Endothelial cell (in vitro differentiated cells): ENCODE measurements at places on chromosomes 1 and 21. TPM values are rescaled to one million over a fixed set of nuclear protein-coding genes. Genes with fewer than 3 reads are reported as not detected.

The OSCP1 gene
- total RNA-seq = 5.1 TPM

The SETDB1 gene
- total RNA-seq = 50.6 TPM

The CD2 gene
- not detected for total RNA-seq

The HENMT1 gene
- 10.5 TPM for total RNA-seq

The AADACL4 gene
- total RNA-seq = not detected

The SMPDL3B gene
- 3.3 TPM for total RNA-seq

The CLCA2 gene
- total RNA-seq = not detected

The SPRR2E gene
- total RNA-seq = not detected

DNA sequence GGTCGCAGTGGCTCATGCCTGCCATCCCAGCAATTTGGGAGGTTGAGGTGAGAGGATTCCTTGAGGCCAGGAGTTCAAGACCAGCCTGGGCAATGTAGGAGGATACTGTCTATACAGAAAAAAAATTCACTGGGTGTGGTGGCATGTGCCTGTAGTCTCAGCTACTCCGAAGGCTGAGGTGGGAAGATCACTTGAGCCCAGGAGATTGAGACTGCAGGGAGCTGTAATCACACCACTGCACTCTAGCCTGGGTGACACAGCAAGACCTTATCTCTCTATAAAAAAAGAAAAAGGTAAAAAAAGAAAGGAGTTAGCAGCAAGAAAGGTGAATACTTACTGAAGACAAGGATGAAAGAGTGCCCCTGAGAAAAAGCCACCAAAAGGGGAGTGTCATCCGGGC is 23.7 kb upstream of the BCL10 start:
- DNase-seq = no peak
- H3K27me3 ChIP-seq = no peaks in the 10 kb centered on the region
- H3K4me3 ChIP-seq = no peak overlapping the region
- H3K27ac ChIP-seq = no peak overlapping the region
- H3K4me1 ChIP-seq = peaks cover 21% of the 10 kb centered on the region

DNA sequence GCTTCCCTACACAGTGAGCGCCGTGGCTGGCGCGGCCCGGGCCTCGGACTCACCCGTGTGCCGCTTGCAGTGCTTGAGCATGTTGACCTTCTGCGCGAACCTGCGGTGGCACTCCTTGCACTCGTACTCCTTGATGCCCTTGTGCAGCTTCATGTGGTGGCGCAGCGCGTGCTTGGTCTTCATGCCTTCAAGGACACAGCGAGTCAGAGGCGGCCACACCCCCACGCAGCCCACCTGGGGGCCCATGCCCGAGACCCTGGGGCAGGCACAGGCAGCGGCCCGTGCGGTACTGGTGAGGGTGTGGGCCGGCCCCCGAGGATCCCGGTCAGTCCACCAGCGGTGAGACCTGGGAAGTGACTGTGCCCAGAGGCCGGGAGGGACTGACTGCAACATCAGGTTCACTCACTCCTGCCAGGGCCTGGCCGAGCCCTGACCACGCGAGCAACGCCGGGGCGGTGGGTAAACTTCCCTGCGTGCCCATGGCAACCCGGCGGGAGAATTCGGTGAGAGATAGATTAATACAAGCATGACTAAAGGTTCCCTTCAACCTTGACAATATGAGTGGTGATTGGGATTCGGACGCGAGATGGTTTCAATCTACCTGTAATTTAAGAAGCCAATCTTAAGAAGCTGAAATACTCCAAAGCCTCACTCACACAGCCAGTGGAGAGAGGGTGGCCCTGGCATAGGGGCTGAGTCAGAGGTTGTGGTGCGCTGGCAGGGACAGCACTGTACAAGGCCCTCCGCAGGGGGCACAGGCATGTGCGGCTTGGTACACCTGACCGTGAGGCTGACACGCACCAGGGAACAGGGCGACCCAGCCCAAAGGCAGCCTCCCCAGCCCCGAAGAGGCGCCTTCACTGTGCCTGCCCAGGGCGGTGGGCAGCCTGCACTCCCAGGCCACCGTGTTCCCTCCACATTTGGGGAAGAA is 49.1 kb upstream of the RIPK4 start:
- no peak overlapping the region for H3K4me3 ChIP-seq
- H3K36me3 ChIP-seq = peaks cover 7% of the 10 kb centered on the region
- no peak for DNase-seq
- no peak overlapping the region for H3K27ac ChIP-seq

GRCh38 chr1:204465546-204466415 is 28.8 kb downstream of the PIK3C2B start:
- no peak for DNase-seq
- H3K36me3 ChIP-seq = peaks cover 77% of the 10 kb centered on the region
- H3K27ac ChIP-seq = peak overlapping the region; percentile 64
- H3K27me3 ChIP-seq = peaks cover 20% of the 10 kb centered on the region

GRCh38 chr1:37482796-37483744 is 8.7 kb downstream of the ZC3H12A start:
- H3K4me1 ChIP-seq = peaks cover 12% of the 10 kb centered on the region
- H3K36me3 ChIP-seq = peaks cover 18% of the 10 kb centered on the region
- peak overlapping the region; percentile 59 for H3K4me3 ChIP-seq
- H3K27me3 ChIP-seq = peaks cover 1% of the 10 kb centered on the region
- DNase-seq = no peak

- H3K4me3 ChIP-seq = no peak overlapping the region
- no peaks in the 10 kb centered on the region for H3K4me1 ChIP-seq
- H3K27me3 ChIP-seq = no peaks in the 10 kb centered on the region
- no peaks in the 10 kb centered on the region for H3K36me3 ChIP-seq
- no peak for DNase-seq
These were observed 44.2 kb upstream of the PLD5 start for GRCh38 chr1:242568666-242569065.

DNA sequence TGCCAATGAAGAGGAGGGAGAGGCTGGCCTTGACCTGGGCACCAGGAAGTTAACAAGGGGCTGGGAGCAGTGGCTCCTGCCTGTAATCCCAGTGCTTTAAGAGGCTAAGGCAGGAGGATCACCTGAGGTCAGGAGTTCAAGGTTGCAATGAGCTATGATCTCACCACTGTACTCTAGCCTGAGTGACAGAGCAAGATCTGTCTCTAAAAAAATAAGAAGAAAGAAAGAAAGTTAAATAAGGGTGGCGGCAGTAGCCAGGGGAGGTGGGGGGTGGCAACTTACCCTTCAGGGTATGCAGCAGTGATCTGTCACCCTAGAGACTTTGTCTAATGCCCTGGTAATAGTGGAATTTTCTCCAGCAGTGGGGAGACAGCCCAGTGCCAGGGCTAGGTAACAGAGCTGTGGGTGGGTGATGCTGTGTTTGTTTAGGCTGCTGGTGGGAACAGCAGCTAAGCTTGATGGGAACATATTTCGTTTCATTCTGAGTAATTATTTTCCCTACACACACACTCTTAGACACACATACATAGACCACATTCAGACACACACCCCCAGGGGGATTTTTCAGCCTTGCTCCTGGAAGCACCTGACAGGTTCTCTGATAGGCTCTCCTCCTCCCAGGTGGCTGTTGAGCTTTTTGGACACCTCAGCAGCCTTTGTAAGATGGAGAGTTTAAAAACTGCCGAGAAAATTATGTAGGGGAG is 11.3 kb upstream of the SYT6 start:
- no peak overlapping the region for H3K4me3 ChIP-seq
- DNase-seq = no peak
- H3K4me1 ChIP-seq = no peaks in the 10 kb centered on the region
- H3K36me3 ChIP-seq = no peaks in the 10 kb centered on the region

DNA sequence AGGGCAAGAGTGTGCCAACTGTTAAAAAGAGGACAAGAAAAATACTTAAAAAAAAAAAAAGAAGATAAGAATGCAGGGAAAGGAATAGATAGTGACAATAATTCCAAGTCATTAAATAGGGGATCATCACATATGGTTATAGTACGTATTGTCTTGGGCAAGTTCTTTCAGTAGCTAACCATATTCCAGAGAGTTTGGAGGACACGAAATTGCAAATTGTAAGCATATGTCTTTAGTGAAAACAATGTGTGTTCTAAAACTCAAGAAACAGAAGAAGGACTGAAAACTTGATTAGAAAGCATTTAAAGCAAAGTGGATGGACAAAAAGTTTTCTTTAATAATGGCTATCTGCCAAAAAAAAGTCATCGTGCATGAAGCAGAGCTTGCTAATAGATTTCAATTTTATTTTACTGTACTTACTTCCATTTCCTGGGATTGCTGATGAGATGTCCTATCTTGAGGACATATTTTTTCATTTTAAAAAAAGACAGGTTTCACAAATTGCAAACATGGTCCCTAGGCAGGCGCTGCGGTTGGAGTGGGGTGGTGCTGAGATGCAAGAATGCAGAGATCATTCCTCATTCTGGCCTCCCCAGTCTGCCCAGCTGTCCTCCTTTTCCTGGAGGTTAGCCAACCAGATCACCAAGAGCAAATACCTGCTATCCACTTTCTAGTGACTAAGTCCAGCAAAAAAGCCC is 11.9 kb downstream of the TSPAN2 start:
- no peaks in the 10 kb centered on the region for H3K36me3 ChIP-seq
- DNase-seq = no peak
- H3K4me1 ChIP-seq = peaks cover under 1% of the 10 kb centered on the region
- H3K27ac ChIP-seq = no peak overlapping the region

DNA sequence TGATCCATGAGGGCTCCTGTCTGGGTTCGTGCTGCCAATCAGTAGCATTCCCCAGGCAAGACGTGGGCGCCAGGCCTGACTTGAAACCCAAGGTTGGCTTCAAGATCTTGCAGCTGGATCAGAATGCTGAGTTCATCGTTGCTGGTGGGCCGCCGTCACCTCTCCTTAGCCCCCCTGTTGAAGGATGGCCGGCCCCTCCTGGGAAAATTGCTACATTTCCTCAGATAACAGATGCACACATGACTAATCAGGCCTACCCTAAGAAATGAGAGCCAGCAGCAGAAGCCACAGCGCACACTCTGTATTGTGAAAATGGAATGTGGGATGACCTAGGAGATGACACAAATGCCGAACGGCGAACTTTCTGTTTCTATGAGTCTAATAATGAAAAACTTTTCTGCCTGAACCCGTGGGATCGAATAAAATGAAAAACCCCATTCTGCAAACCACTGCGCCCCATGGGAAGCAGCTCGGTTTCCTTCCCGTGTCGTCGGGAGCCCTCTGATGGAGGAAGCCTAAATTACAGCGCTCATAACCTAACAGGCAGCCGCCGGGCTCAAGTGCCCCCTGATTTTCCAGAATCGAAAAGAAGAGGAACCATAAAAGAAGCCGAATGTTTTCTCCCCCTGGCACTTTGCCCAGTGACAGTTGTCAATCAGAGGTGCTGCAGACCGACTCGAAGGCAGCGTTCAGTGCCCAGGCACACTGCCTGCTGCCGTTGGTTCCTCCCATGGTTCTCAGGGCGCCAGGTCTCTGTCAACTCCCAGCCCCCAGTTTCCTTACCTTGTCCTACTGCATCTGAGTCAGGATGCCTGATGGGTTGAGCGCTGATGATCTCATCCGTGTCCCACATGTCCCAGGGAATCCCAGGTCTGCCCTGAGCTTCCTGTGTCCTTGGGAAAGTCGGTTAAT is 38.2 kb upstream of the H6PD start:
- H3K4me1 ChIP-seq = peaks cover 8% of the 10 kb centered on the region
- no peak overlapping the region for H3K27ac ChIP-seq
- DNase-seq = peak; percentile 64
- no peaks in the 10 kb centered on the region for H3K36me3 ChIP-seq
- H3K4me3 ChIP-seq = no peak overlapping the region
- H3K27me3 ChIP-seq = peaks cover 25% of the 10 kb centered on the region

DNA sequence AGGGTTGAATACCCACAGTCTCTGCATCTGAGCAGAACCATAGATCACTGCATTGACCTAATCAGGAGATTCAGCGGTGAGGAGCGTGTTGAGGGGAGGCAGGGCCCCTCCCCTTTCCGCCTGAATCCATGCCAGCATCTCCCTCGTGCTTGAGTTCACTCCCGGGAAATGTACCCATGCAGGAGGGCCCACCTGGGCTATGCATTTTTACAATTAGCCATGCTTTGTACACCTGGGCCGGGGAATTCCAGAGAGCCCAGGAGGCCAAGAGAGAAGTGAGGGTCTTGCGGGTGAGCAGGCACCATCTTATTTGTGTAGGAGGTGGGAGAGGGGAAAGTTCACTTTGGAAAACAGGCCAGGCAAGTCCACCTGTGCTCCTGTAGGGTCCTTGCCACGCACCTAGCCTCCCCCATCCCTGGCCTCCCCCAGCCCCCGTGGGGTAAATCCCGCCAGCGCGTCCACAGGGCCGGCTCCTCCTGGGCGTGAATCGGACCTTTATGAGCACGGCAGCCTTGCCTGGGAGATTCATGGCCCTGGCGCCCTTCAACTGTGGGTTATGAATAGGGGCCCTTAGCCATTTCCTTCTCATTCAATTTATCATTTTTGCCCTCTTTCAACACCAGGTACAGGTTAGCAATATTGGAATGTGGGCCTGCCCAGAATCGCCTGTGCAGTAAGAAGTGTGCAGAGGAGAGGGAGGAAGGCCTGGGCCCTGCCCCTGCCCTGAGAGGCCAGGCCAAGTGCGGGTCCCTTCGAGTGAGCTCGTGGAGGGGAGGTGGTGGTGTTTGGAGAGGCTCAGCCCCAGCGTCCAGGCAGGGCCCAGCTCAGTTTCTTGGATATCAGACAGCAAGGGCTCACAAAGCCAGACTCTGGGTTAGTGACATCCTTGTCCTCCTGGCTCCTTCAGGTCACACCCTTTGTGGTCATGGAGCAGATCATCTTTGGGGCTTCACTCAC is 84.4 kb upstream of the ACTRT2 start:
- H3K4me3 ChIP-seq = no peak overlapping the region
- H3K36me3 ChIP-seq = peaks cover 3% of the 10 kb centered on the region
- H3K27ac ChIP-seq = no peak overlapping the region
- DNase-seq = no peak

DNA sequence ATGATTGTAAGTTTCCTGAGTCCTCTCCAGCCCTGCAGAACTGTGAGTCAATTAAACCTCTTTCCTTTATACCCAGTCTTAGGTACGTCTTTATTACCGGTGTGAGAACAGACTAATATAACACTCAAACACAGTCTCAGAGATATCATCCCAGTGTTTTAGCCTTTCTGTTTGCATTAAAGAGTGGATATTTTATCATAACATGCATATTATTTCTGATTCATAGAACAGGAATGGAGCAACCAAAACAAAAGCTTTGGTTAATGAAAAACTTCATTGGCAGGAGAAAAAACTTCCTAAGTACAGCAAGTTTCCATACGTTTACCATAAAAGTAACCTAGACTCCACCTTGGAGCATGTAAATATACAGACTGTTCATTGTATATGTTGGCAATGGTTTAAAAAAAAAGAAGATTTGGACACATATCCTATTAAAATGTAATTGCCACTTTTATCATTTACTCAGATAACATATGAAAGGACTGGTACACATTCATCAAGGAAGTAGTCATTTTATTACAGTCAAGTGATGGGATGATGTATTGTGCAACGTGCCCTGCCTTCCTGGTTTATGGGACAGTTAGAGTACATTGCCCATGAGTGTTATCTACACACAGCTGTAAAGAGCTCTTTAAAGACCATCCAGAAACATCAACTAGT is 144.8 kb downstream of the ETS2 start:
- H3K27me3 ChIP-seq = no peaks in the 10 kb centered on the region
- no peak overlapping the region for H3K4me3 ChIP-seq
- H3K4me1 ChIP-seq = peaks cover 13% of the 10 kb centered on the region

- H3K27me3 ChIP-seq = peaks cover 4% of the 10 kb centered on the region
- no peak overlapping the region for H3K4me3 ChIP-seq
- no peak overlapping the region for H3K27ac ChIP-seq
- no peaks in the 10 kb centered on the region for H3K36me3 ChIP-seq
- no peak for DNase-seq
- peaks cover 7% of the 10 kb centered on the region for H3K4me1 ChIP-seq
These were observed 114.4 kb upstream of the RAB3GAP2 start for GRCh38 chr1:220386494-220387195.
